ENCODE measurements at places on chromosomes 16 and 17.

DNA sequence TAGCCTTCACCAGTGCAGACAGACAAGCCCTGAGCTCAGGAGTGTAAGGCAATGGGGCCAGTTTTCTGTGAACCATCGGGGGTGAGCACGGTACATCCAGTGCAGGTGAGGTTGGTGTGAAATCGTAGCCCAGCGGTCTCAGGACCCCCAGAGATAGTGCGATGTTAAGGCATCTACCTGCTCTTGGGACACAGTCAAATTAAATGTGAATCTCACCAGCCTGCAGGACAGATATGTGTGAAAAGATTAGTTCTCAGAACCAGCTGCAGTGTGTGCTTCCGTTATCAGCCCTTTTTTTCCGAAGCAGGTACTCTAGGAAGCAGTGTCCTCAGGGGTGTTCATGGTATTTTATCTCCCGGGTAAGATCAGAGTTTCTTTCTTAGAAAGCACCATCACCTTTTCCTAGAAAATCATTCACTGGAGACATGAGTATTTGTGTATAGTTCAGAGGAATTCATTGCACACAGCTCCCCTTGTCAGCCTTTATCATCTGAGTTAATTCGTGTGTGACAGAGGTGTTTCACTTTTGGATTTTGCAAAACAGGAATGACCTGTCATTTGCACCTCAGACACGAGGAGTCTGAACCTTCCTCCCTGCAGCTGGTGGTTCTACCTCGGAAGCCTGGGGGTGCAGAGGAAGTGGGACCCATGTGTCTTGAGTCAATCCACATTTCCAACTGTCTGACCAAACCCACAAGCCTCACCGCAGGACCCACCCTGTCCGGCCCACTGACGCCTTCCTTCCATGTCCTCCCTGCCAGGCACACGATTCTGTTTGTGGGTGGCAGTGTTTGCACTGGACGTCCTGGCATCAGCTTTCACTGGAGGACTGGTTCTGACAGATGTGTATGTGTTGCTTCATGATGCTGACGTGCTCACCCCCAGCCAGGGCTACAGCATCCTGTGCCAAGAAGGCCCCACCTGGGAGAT lies 107.8 kb downstream of the CLEC16A start:
- DNase-seq: no peak

GRCh38 chr17:1108765-1109605 lies 70.8 kb downstream of the ABR start:
- DNase-seq: peak; percentile 49

DNA sequence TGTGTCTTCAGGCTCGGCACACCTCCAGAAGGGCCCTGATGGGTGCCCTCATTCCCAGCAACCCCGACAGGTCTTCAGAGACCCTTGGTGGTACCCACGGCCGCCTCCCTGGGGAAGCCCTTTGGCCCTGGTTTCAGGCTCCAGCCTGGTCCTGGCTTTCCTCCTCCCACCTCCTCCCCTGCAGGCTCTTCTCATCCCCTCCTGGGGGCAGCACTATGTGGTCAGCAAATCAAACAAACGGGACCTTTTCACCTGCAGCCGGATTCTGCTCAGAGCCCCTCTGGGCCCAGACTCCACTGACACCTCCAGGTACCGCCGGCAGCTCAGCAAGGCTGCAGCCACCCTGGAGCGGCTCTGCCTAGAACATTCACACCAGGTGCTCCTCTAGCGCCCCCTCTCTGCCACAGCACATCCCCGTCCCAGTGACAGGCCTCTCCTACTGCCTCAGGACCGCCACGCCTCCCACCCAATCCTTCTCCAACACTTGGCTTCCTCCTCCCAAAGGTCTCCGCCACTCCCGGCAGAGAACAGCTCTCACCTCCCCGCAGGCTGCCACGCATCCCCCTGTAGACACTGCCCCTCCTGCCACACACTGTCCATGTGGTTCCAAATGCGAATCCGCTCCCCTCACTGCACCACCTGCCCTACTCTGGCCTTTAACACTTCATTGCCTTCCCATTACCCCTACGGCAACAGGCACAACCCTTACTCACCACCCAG lies 12.0 kb downstream of the CORO7 start:
- no peak for DNase-seq

DNA sequence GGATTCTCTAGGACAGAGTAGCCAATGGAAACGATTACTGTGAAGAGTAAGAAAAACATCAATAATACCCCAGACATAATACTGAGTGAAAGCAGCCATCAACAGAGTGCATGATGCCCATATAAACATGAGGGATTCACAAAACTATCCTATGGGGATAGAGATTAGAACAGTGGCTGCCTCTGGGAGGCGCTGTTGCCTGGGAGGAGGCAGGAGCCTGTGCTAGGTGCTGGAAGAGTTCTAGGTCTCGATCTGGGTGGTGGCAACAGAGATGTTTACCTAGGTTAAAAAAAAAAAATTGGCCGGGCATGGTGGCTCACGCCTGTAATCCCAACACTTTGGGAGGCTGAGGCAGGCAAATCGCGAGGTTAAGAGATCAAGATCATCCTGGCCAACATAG lies 7.9 kb downstream of the FA2H start:
- no peak for DNase-seq

GRCh38 chr16:19908921-19909320 lies 24.3 kb upstream of the GPRC5B start:
- no peak for DNase-seq

- no peak for DNase-seq
These were observed 11.0 kb downstream of the EMC6 start for GRCh38 chr17:3679531-3680126.

DNA sequence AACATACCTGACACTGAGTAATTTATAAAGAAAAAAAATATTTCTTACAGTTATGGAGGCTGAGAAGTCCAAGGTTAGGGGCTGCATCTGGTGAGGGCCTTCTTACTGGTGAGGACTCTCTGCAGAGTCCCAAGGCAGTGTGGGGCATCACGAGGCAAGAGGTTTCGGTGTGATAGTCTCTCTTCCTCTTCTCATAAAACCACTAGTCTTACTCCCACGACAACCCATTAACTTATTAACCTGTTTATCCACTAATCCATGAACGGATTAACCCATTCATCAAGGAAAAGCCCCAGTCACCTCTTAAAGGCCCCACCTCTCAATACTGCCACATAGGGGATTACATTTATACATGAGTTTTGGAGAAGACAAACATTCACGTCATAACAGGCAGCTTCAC lies 20.1 kb downstream of the CIITA start:
- DNase-seq: no peak

GRCh38 chr17:9451934-9452333 lies 123.7 kb downstream of the STX8 start:
- DNase-seq: no peak

- peak; percentile 92 for DNase-seq
These were observed 194.0 kb upstream of the CIBAR2 start for GRCh38 chr16:85306071-85306792.

GRCh38 chr16:10625595-10626357 lies 45.4 kb upstream of the EMP2 start:
- DNase-seq: peak; percentile 10

DNA sequence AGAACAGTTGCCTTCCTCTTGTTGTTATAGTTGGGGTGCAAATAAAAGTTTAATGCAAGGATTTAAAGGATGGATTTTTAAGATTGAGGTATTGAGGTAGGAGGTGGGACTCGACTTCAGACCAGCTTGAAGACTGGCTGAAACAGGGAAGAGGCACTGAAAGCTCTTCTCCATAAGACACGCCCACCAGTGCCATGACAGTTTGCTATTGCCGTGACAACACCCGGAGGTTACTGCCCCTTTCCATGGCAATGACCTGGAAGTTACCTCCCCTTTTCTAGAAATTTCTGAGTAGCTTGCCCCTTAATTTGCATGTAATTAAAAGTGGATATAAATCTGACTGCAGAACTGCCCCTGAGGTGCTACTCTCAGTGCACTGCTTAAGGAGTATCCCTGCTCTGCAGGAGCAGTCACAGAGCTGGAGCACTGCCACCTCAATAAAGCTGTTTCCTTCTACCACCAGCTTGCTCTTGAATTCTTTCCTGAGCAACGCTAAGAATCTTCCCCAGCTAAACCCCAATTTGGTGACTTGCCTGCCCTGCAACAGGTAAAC lies 122.6 kb downstream of the SHISA6 start:
- DNase-seq: no peak
